Activated CD4-positive, alpha-beta T cell treated with anti-CD3 and anti-CD28 coated beads for 36 hours (primary cell): ENCODE measurements at places on chromosomes 3 and 15.

DNA sequence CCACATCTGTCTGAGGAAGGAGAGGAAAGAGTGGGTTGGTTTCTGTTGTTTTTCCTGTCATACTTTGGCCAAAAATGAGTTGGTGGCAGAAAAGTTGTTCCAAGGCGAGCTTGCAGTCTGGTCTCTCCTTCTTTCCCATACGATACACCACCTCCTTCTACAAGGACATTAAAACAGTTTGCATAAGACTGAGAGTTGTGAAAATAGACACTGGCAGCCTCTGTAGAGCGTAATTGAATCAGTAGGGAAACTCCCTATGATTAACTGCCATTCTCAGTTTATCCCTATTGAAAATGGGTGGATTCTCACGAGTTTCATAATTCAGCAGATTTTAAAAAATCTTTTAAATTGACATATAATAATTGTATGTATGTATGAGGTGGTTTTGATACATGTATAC is 3.7 kb upstream of the LSG1 start:
- no peak for DNase-seq

- no peak for DNase-seq
Observed at GRCh38 chr15:71275098-71275497, 159.8 kb downstream of the THSD4 start.

- no peak for DNase-seq
Observed at GRCh38 chr3:142267269-142267668, 41.9 kb upstream of the GK5 start.

DNA sequence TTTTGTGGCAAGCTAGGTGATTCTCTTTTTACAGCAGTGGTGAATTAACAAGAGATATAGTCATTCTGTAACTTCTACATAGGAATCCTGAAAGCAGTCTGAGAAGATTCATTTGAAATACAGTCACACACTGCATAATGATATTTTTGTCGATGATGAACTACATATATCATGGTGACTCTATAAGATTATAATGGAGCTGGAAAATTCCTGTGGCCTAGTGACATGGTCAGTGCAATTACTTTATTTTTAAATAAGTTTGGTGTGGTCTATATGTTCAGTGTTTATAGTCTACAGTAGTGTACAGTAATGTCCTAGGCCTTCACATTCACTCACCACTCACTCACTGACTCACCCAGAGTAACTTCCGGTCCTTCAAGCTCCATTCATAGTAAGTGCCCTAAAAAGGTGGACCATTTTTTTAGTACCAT is 511.4 kb upstream of the MCTP2 start:
- DNase-seq: no peak
